ENCODE measurements at places on chromosomes 7 and 10. TPM values are rescaled to one million over a fixed set of nuclear protein-coding genes. Genes with fewer than 3 reads are reported as not detected.

The IDI1 gene
- total RNA-seq: 20.6 TPM

The GPR26 gene
- not detected for total RNA-seq

The CRTAC1 gene
- total RNA-seq: not detected

The SPDYE1 gene
- total RNA-seq: not detected

The COL26A1 gene
- total RNA-seq: not detected

The LBX1 gene
- total RNA-seq: not detected

The STEAP2 gene
- total RNA-seq: 0.64 TPM

The CYP2E1 gene
- 6.4 TPM for total RNA-seq

The HPSE2 gene
- total RNA-seq: not detected

The MEPCE gene
- 59.2 TPM for total RNA-seq

The GFRA1 gene
- total RNA-seq: 0.34 TPM

The TRIM56 gene
- 13.3 TPM for total RNA-seq

The FGFBP3 gene
- 1.1 TPM for total RNA-seq

The CHST15 gene
- 0.64 TPM for total RNA-seq

The COX15 gene
- total RNA-seq: 35.8 TPM

The PLEKHA8 gene
- 6.4 TPM for total RNA-seq

The SMKR1 gene
- total RNA-seq: 3.6 TPM

The ANLN gene
- 107 TPM for total RNA-seq

The IL6 gene
- total RNA-seq: 4.3 TPM

The AZGP1 gene
- 24.6 TPM for total RNA-seq

The GIMAP2 gene
- 3.8 TPM for total RNA-seq

The CLDN4 gene
- total RNA-seq: 6.8 TPM

The HEPACAM2 gene
- not detected for total RNA-seq

The PTPN20 gene
- total RNA-seq: not detected

Measured in A375 (cell line).